Activated naive CD4-positive, alpha-beta T cell treated with anti-CD3 and anti-CD28 coated beads for 36 hours (primary cell): ENCODE measurements at places on chromosomes 6 and 20. TPM values are rescaled to one million over a fixed set of nuclear protein-coding genes. Genes with fewer than 3 reads are reported as not detected.
A peak's percentile ranks its signal among the peaks of the same experiment; 100 is the strongest.

DNA sequence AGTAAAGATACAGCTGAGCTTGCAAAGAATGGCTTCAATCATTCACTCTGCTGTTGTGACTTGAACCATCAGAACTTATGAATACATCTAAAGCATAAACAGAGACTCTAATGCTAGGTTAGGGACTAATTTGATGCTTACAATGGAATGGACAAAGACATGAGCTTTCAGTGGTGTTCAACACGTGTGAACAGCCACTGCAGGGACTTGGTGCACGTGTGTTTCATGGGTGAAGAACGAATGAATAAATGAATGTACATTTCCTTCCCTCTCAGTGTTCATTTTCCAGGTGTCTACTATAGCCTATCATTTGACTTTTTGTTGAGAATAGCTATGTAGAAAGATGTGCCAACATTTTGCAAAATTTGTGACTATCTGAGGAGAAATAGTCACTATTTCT lies 98.3 kb downstream of the VIP start:
- H3K27ac ChIP-seq, result no peak overlapping the region
- H3K36me3 ChIP-seq, result no peaks in the 10 kb centered on the region
- H3K4me3 ChIP-seq, result no peak overlapping the region
- no peaks in the 10 kb centered on the region for H3K4me1 ChIP-seq

GRCh38 chr20:33689973-33690372 lies 3.8 kb upstream of the E2F1 start:
- peak overlapping the region; percentile 25 for H3K4me3 ChIP-seq
- peaks cover 4% of the 10 kb centered on the region for H3K36me3 ChIP-seq
- H3K27ac ChIP-seq, result peak overlapping the region; percentile 76
- H3K4me1 ChIP-seq, result peaks cover 44% of the 10 kb centered on the region
- no peaks in the 10 kb centered on the region for H3K27me3 ChIP-seq

GRCh38 chr6:108746836-108747575 lies 101.2 kb upstream of the ARMC2 start:
- no peak overlapping the region for H3K27ac ChIP-seq
- no peak for DNase-seq
- no peaks in the 10 kb centered on the region for H3K4me1 ChIP-seq
- H3K36me3 ChIP-seq, result no peaks in the 10 kb centered on the region
- no peak overlapping the region for H3K4me3 ChIP-seq
- peaks cover 4% of the 10 kb centered on the region for H3K27me3 ChIP-seq

DNA sequence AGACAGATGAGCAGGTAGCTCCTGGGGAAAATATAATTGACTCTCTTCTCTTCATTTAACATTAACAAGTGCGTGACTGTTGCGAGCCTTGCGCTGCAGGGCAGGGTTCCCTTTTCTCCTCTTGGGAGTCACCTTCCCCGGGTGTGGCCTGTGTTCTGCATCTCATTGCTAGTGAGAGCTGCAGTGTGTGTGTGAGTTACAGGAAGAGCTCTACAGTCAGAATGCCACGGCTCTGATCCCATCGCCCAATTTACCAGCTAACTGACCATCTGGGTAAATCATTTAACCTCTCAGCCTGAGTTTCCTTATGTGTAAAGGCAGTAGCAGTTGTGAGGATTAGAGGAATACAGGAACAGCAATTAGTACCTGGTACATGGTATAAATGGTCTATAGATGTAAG lies 106.8 kb upstream of the NUP153 start:
- peaks cover 2% of the 10 kb centered on the region for H3K27me3 ChIP-seq
- H3K4me1 ChIP-seq, result no peaks in the 10 kb centered on the region
- H3K4me3 ChIP-seq, result no peak overlapping the region
- no peaks in the 10 kb centered on the region for H3K36me3 ChIP-seq

DNA sequence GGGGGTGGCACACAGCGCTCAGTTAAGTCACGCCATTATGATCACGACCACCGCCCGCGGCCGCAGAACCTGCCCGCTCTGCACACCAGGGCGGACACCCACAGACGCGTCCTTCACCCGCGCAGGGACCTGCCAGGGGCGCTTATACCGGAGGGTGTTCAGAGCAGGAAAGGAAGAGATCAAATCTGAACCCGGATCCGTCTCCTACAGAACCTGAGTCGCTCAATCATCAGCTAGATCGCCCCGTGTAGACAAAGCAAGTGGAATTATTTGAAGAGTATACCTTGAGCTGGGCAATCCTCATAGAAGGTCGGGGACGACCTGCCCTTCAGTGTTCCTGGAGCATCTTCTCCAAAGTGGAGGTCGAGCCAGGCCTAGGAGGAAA lies 14.4 kb upstream of the ZNF217 start:
- peak overlapping the region; percentile 79 for H3K4me3 ChIP-seq
- H3K27me3 ChIP-seq, result no peaks in the 10 kb centered on the region
- DNase-seq, result no peak
- peak overlapping the region; percentile 98 for H3K27ac ChIP-seq
- H3K36me3 ChIP-seq, result peaks cover 2% of the 10 kb centered on the region

- no peak overlapping the region for H3K27ac ChIP-seq
- no peak for DNase-seq
- peaks cover 44% of the 10 kb centered on the region for H3K27me3 ChIP-seq
- H3K4me1 ChIP-seq, result peaks cover 17% of the 10 kb centered on the region
Observed at GRCh38 chr20:10676518-10676917, 2.7 kb upstream of the JAG1 start.

DNA sequence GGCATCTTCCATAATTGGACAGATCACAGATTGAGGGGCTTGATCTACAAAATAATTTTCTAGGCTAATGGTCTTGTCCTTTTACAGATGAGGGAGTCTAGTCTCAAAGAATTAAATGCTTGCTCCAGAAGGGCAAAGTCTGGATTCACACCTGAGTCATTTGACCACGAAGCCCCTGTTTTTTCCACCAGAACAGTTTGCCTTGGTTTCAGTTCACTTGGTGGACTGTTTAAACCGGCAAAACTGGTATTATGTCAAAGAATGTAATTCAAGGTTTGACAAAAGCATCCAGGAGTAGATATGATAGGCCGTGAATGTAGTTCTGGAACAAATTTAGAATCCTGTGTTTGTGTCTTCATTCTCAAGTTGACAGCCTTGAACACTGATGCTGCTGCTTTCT lies 3.3 kb downstream of the MYO6 start:
- H3K4me3 ChIP-seq, result no peak overlapping the region
- no peak overlapping the region for H3K27ac ChIP-seq
- H3K4me1 ChIP-seq, result peaks cover 6% of the 10 kb centered on the region
- no peak for DNase-seq
- H3K36me3 ChIP-seq, result no peaks in the 10 kb centered on the region

DNA sequence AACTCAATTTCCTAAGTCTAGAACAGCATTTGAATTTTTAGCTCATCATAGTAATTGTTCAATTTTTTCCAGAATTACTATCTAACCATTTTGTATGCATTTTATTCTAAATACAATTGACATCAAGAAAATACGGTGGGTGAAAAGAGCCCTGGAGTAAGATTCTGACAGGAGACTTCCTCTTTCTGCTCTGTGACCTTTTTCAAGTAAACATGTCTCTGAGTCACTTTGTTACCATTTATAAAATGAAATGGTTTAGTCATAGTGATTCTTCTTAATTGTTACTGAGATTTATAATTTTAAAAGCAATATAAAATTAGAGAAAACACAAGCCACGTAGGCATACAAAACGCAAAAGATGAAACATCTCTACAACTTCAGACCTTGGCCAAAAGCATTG lies 80.2 kb downstream of the PLCB1 start:
- no peak overlapping the region for H3K27ac ChIP-seq
- peaks cover 1% of the 10 kb centered on the region for H3K27me3 ChIP-seq
- no peak for DNase-seq
- H3K36me3 ChIP-seq, result no peaks in the 10 kb centered on the region
- no peak overlapping the region for H3K4me3 ChIP-seq
- peaks cover 26% of the 10 kb centered on the region for H3K4me1 ChIP-seq

- no peak for DNase-seq
- H3K27me3 ChIP-seq, result no peaks in the 10 kb centered on the region
- H3K36me3 ChIP-seq, result no peaks in the 10 kb centered on the region
- no peaks in the 10 kb centered on the region for H3K4me1 ChIP-seq
- no peak overlapping the region for H3K27ac ChIP-seq
Observed at GRCh38 chr20:14568225-14568624, 230.8 kb upstream of the FLRT3 start.

GRCh38 chr20:25064561-25065071 lies 6.7 kb upstream of the ACSS1 start:
- H3K27me3 ChIP-seq, result peaks cover 8% of the 10 kb centered on the region
- H3K4me1 ChIP-seq, result no peaks in the 10 kb centered on the region
- no peak overlapping the region for H3K27ac ChIP-seq
- H3K4me3 ChIP-seq, result no peak overlapping the region
- DNase-seq, result no peak

DNA sequence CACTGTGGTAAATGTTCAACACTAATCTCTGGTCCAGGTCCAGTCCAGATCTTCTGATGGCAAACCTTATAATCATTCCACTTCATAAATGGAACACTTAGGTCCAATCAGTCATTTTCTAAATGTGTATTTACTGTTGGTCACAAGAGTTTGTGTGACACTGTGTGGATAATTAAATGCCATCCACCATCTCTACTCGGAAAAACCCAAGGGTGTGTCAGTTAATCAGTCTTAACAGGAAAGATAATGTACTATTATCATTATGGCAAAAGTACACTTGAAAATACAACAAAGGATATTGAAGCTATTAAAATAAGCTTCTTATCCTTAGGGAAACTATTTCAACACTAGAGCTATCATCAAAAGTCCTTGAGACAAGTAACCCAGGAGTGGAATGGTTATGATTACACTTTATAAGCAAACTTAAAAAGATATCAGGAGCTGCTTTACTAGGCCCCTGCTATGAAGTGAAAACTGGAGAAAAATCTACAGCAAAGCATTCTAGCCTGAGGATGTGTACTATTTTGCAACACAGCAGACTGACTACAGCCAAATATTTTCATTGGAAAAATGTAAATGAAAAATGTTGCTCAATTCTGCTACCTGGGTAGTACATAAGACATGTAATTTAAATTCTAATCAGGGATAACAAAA lies 227.9 kb downstream of the LAMA2 start:
- no peaks in the 10 kb centered on the region for H3K36me3 ChIP-seq
- H3K27ac ChIP-seq, result no peak overlapping the region
- peaks cover 9% of the 10 kb centered on the region for H3K27me3 ChIP-seq

DNA sequence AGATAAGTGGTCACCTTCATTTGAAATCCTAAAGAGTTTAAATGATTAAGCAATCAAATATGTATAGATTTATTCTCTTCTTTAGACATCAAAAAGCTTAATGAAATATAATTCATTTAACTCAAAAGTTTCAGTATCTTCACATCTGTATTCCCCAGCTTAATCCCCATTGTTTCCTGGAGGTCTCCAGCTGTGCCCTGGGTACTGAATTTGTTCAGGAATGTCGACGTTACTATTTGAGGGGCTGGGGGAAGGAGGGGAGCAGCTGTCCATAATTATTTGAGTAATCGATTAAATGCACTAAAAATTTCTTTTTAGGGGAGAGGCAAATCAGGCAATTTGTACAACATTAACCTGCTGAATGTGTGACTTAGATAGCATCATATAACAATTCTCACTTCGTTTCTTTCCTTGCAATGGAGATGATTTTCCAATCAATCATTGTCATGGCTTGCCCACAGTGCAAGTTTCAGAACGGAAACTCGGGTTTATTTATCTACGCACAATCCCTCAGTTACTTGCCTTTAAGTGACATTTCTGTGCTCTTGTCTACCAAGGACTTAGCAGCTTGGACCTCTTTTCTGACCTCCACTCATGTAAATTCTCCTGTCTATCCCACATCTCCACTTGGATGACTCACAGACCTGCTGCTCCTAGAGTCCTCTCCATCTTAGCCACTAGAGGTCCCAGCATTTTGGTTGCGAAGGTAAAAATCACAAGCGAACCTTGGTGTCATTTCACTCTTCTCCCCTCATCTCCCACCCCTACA lies 3.9 kb downstream of the DOK5 start:
- no peak overlapping the region for H3K27ac ChIP-seq
- no peaks in the 10 kb centered on the region for H3K36me3 ChIP-seq
- H3K4me1 ChIP-seq, result peaks cover 16% of the 10 kb centered on the region
- DNase-seq, result no peak
- H3K27me3 ChIP-seq, result peaks cover 51% of the 10 kb centered on the region

DNA sequence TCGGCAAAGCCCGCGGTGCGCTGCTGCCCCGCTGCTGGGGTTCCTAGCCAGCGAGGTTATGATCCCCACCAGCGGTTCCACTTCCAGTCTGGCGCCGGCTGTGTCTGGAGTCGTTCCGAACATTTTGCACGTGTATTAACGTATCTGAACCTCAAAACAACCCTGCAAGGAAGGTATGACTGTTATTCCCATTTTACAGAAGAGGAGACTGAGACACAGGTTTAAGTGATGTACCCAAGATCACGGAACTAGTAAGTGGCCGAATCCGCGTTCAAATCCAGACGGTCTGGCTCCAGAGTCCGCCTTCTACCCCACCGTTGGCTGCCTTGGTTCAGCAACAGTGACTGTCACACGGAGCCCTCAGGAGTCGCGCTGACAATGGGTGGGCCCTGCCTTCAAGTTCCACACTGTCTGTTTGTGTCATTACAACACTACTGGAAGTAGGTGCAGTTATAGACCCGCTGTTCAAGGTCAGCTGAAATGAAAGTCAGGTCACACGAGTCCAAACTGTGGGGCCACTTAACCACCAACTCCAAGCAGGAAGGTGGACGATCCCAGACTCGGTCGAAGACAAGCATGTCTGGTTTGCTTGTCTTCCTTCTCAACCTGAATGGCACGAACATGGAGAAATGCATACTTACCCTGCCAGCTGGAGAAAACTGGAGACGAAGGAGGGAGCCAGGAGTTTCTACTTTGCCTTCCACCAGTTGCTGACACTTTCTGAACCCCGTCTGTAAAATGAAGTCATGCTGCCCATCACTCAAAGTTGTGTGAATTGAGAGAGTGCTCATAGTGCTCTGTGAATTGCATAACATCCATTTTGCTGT lies 803 bp upstream of the SRXN1 start:
- H3K4me3 ChIP-seq, result peak overlapping the region; percentile 57
- peaks cover 16% of the 10 kb centered on the region for H3K27me3 ChIP-seq
- peaks cover 7% of the 10 kb centered on the region for H3K36me3 ChIP-seq
- peaks cover 8% of the 10 kb centered on the region for H3K4me1 ChIP-seq
- no peak overlapping the region for H3K27ac ChIP-seq

DNA sequence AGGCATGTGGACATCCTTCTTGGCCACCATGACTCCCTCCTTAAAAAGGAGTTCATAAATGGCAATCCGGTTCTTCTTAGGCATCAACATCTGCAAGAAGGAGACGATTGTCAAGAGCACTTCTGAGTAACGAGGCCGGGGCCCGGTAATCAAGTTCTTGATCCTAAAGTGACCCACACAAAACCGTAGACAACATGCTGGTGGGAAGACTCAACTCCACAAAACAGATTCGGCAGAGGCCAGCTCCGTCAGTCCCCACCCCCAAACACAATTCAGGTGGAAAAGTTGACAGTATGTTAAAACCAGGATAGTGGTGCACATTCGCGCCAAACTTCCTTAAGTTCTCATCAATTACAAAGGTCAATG lies 754 bp downstream of the RPS10 start:
- peaks cover 40% of the 10 kb centered on the region for H3K4me1 ChIP-seq
- peaks cover 50% of the 10 kb centered on the region for H3K36me3 ChIP-seq
- DNase-seq, result no peak
- H3K27me3 ChIP-seq, result no peaks in the 10 kb centered on the region

The PRICKLE4 gene
- not detected for total RNA-seq

The ARMC12 gene
- 3.1 TPM for total RNA-seq

The LAMA4 gene
- not detected for total RNA-seq

The GABRR2 gene
- not detected for total RNA-seq

The BACH2 gene
- total RNA-seq, result 77.9 TPM

The MEP1A gene
- total RNA-seq, result not detected

The BTN1A1 gene
- 0.07 TPM for total RNA-seq
